ENCODE measurements at places on chromosomes 12 and 14. TPM values are rescaled to one million over a fixed set of nuclear protein-coding genes. Genes with fewer than 3 reads are reported as not detected.

The OR4Q3 gene
- total RNA-seq: not detected

The USP44 gene
- total RNA-seq: 0.27 TPM

The EPYC gene
- total RNA-seq: not detected

The KRT73 gene
- not detected for total RNA-seq

The MEG3 gene
- not detected for total RNA-seq

The KRT83 gene
- not detected for total RNA-seq

The CLSTN3 gene
- total RNA-seq: not detected

The GPR68 gene
- total RNA-seq: 2.0 TPM

The MSI1 gene
- not detected for total RNA-seq

The PAX9 gene
- total RNA-seq: 0.99 TPM

The KERA gene
- total RNA-seq: not detected

The ADGRD1 gene
- total RNA-seq: 0.89 TPM

The KRT5 gene
- total RNA-seq: 0.23 TPM

The LBHD2 gene
- total RNA-seq: not detected

The RPGRIP1 gene
- total RNA-seq: not detected

The ANKRD33 gene
- total RNA-seq: not detected

The SOCS4 gene
- 3.8 TPM for total RNA-seq

The RACGAP1 gene
- 157 TPM for total RNA-seq

The DDX51 gene
- total RNA-seq: 10.8 TPM

The FAM186B gene
- not detected for total RNA-seq

The AHNAK2 gene
- 31.3 TPM for total RNA-seq

The KRT6C gene
- not detected for total RNA-seq

The KRT75 gene
- not detected for total RNA-seq

The IFNG gene
- not detected for total RNA-seq

The IFNG-AS1 gene
- total RNA-seq: not detected

All from MG63 (cell line).